ENCODE measurements at places on chromosomes 4 and X.

GRCh38 chr4:11904117-11904535 lies 475.4 kb upstream of the HS3ST1 start:
- DNase-seq: no peak

- no peak for DNase-seq
Observed at GRCh38 chr4:144817081-144817480, 171.1 kb downstream of the HHIP start.

DNA sequence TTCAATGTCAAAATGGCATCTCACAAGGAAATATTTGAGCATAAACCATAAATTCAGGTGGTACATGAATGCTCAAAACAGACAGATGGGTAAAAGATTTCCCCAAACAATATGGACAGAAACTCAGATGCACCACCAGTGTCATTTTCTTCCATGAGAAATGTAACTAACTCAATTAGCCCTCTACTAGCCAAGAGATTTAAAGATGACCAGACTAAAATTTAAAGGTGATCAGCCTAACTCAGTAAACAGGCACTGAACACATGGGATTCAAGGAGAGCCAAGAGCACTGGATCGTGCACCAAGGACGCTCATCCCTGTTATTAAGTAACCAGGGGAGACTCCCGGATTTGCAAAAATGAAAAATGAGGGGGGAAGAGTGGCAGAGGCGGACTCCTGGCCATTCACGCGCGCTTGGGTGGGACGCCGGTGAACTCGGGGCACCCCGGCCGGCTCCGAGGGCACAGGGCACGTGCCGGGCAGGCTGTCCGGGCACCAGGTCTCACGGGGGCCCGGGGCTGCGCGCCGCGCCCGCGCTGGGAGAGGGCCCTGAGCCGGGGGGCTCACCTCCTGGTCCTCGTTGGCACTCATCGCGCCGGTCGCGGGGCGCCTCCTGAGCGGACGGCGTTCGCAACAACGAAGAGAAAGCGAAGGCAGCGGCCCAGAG lies 490 bp downstream of the RWDD4 start:
- no peak for DNase-seq

- no peak for DNase-seq
Observed at GRCh38 chr4:8101213-8102075, 57.2 kb downstream of the ABLIM2 start.

- no peak for DNase-seq
Observed at GRCh38 chrX:153485396-153486080, 9.2 kb upstream of the BGN start.

DNA sequence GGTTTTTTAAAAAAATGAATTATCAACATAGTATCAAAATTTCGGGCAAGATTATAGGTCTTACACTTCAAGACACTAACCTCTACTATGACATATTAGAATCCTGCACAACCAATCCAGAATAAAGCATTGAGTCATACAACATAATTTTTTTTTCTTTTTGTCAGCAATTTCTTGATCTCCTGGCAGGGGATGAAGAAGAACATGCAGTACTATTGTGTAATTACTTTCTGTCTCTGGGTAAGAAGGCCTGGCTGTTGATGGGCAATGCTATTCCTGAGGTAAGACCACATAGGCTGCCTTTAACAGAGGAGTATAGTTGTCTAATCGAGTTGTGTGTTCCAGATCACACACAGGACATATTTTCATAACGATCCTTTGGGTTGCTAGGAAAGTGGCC lies 67.5 kb downstream of the FBXL5 start:
- no peak for DNase-seq

DNA sequence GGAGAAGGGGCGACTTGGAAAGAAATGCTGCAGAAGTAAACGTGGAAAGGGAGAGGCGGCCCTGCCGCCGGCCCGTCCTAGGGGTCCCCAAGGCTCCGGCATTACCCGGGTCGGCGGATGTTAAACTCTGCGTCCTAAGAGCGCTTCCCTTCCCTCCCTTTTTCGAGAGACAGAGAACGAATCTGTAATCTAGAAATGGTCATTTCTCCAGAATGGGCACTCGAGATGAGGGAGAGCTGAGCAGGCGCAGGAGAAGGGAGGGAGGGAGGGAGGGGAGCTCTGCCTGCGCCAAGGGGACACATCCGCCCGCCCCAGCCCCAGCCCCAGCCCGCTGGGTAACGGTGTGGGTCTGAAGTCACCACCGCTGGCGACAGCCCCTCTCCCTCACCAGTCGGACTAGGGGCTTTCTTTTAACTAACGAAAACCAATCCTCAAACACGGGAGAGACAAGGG lies 1.7 kb downstream of the HCFC1 start:
- peak; percentile 65 for DNase-seq

DNA sequence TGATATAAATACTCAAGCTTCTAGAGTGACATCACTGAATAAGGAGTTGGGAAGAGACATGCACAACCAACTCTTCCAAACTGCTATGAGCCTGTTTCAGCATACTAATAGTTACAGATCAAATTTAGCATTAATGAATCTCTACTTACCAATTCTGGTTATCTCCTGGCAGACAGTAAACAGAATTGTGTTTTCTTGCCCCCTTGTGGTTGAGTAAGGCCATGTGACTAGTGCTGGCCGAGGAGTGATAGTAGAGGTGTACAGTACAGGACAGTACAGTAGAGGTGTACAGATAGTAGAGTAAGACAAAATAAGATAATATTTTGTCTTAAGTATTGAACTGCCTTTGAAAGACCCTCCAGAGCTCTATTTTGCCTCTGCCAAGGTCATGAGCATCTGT lies 681.4 kb downstream of the GABRG1 start:
- DNase-seq: peak; percentile 6

DNA sequence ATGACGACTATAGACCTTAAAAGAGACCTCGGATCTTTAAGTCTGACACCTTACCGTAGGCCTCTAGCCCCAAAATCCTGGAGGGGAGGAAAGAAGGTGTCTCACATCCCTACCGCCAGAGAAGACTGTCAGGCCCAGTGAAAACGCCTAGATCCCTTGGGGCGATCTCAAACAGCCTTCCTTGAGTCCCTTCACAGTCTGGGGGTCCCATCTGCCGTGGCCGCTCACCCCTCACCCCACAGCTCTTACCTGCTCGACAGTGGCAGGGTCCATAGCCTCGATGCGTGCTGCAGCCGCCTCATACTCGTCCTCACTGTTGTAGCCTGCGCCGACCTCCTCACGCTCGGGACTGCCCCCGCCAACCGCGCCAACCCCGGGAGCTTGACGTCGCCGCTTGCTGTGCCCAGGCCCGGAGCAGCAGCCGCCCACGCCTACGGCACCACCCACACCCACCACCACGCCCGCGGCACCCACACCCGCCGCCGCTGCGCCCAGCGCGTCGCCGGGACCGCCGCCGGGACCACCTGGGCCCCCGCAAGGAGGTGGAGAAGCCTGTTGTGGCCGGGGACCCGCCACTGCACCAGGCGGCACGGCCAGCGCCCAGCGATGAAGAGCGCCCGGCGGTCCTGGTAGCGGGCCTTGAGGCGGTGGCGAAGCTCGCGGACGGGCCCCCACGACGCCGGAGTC lies 536 bp downstream of the OTUD5 start:
- DNase-seq: no peak

GRCh38 chr4:2871911-2872310 lies 28.3 kb downstream of the ADD1 start:
- DNase-seq: no peak

DNA sequence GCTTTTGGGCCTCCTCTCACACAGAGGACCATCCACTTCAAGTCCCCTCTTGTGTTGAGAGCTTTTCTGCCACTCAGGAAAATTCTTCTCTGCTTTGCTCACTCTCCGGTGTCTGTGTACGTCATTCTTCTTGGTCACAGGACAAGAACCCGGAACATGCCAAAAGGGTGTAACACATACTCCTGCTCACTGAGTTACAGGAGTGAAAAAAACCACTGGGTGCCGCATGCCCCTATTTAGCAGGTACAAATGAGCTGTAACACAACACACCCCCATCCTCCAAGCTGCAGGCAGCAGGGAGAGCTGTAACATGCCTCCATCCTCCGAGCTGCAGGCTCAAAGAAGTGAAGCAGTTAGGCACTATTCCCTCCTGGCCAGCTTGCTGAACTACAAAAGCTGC lies 13.0 kb upstream of the CXCL2 start:
- DNase-seq: no peak

GRCh38 chrX:100687546-100687945 lies 43.5 kb downstream of the SRPX2 start:
- DNase-seq: no peak

DNA sequence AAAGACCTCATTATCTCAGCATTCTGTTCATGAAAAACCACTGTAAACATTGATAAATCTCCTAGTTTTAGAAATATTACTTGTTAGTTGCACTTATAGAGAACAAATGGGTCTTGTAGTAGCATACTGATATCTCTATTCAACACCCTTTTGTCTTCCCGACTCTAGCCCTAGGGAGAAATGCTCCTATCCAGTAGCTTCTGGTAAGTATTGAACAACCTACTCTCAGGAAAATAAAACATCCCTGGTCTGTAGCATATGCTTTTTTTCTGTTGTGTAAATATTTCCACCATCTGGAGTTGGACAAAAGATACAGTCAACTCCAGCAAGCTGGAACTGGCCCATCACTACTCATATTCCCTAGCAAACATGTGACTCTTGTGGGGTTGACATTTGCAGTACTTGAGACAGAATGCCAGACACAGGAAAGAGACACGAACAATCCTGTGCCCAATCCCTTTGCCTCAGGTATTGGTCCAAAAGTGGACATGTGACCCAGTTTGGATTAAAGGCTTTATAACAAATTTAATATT lies 188.2 kb downstream of the GC start:
- peak; percentile 72 for DNase-seq

DNA sequence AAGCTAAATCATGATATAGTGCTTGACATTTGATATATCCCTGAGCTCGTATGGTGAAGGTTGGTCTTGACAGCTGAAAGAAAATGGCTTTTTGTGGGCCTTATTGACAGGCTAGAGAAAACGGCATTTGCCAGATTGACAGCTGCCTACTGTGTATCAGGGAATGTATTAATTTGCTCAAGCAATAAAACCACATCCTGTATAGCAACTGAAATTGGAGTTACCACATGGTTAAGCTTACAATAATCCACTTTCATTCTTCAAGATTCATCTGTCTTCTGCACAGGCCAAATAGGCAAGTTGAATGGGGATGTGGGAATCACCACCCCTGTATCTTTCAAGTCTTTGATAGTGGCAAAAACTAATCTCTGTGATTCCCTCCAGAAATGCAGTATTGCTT lies 76.2 kb upstream of the IL2 start:
- DNase-seq: no peak

DNA sequence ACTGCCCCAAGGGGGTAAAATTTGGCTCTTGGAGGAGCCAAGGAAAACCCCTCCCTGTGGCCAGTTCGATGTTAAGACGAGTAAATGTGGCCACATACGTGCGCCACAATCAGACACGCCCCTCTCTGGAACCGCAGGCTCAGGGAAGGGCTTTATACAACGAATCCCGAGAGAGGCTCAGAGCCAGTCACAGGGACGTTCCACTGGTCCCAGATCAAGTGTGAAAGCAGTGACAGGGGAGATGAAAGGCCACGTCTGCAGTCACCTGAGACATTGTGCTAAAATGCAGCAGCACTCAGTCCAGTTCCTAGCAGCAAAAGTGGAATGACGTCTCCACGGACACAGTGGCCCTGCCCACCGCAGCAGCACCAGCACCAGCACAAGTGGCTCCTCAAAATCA lies 68.0 kb downstream of the ACOX3 start:
- DNase-seq: no peak

GRCh38 chr4:19317377-19317776 lies 934.3 kb upstream of the SLIT2 start:
- DNase-seq: no peak

GRCh38 chr4:3388471-3389232 lies 53.1 kb upstream of the HGFAC start:
- DNase-seq: no peak
